ENCODE measurements at places on chromosomes 12 and 14. TPM values are rescaled to one million over a fixed set of nuclear protein-coding genes. Genes with fewer than 3 reads are reported as not detected.

GRCh38 chr14:68864361-68864750 lies 71.5 kb upstream of the ZFP36L1 start:
- DNase-seq: no peak
- no peaks in the 10 kb centered on the region for H3K4me1 ChIP-seq
- H3K4me3 ChIP-seq: no peak overlapping the region

Gene NOXRED1
- 1.1 TPM for total RNA-seq

Gene RIN3
- 6.2 TPM for total RNA-seq

Gene BRMS1L
- 4.0 TPM for total RNA-seq

DNA sequence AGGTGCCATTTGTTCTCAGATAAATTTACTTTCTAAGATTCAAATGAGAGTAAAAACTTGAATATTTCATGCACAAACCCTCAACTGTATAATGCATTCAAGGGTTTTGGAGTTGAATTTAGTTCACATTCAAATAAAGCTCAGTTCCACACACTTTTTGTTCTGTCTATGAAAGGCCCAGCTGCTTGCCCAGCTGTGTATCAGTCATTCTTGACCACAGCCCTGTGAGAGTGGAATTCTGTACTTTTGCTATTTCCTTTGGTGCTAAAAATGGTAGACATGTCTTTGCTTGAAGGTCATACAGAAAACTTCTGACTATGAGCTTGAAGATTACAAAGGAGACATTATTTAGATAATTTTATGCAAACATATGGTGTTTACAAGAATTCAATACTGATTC lies 110.4 kb downstream of the KCNC2 start:
- no peaks in the 10 kb centered on the region for H3K27me3 ChIP-seq
- H3K4me1 ChIP-seq: no peaks in the 10 kb centered on the region
- H3K36me3 ChIP-seq: no peaks in the 10 kb centered on the region
- no peak overlapping the region for H3K27ac ChIP-seq
- H3K4me3 ChIP-seq: no peak overlapping the region
- no peak for DNase-seq

DNA sequence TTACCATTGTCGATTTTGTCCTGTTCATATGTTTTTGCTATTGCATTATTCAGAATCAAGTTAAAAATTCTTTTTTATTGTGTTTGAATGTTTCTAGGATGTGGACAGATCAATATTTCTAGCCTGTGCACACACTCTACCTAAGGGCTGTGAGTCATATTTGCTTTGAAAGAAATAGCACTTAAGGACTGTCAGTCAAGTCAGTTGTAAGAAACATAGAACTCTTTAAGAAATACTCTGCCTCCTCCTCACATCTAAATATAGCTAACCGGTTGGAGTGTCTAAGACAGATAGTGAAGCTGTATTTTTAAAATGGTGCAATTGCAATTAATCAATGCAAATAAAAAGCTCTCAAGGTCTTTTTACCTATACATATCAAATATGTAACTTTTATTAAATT lies 17.9 kb upstream of the MGST1 start:
- no peak overlapping the region for H3K4me3 ChIP-seq
- no peaks in the 10 kb centered on the region for H3K27me3 ChIP-seq
- H3K36me3 ChIP-seq: no peaks in the 10 kb centered on the region
- DNase-seq: no peak

DNA sequence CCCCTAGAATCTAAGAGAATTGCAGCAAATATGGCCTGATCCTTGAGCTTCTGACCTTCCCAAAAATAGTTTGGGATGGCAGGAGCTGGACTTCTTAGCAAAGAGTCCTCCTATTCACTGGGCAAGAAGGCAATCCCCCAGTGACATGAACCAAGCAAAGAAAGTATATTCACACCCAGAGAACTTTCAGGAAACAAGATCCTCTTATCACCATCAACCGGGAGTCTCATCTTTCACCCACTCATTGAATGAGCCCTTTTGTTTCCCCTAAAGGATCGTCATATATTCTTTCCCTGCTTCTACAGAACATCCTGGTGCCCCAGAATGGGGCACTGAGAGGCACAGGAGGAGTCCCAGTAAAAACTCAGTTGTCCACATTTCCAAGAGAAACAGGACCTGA lies 19.7 kb downstream of the SPTB start:
- no peaks in the 10 kb centered on the region for H3K4me1 ChIP-seq
- H3K27ac ChIP-seq: no peak overlapping the region
- no peak overlapping the region for H3K4me3 ChIP-seq
- no peaks in the 10 kb centered on the region for H3K27me3 ChIP-seq
- no peak for DNase-seq

DNA sequence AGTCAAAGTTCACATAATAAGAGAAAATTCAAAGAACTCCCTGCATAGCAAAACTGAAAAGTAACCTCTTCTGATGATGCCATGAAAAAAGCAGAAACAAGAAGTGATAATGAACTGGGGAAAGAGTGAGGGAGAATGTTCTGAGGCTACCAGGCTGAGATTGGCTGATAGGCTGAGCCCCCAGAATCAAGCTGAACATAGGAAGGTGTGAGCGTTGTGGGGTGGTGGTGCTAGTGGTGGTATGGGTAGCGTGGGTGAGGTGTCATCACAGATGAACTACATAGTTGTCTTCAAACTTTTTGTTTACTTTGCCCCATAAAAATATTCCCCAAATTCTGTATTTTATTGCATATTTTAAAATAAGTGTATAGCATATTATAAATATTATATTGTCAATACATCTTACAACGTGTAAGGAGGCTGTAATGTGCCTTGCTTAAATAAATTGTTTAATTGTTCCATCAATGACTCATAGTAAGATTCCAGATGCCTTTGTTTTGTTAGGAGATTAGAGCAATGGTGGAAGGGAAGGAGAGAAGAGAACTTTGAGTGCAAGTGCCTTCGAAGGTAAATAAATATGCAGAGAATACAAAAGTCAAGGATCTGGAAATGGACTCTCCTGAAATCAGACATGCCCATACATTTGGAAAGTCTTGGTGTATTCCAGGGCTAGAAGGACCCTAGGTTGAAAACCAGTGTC lies 15.8 kb upstream of the CFAP54 start:
- H3K4me3 ChIP-seq: no peak overlapping the region
- H3K4me1 ChIP-seq: no peaks in the 10 kb centered on the region
- H3K27ac ChIP-seq: no peak overlapping the region
- DNase-seq: no peak
- no peaks in the 10 kb centered on the region for H3K27me3 ChIP-seq
- H3K36me3 ChIP-seq: no peaks in the 10 kb centered on the region

DNA sequence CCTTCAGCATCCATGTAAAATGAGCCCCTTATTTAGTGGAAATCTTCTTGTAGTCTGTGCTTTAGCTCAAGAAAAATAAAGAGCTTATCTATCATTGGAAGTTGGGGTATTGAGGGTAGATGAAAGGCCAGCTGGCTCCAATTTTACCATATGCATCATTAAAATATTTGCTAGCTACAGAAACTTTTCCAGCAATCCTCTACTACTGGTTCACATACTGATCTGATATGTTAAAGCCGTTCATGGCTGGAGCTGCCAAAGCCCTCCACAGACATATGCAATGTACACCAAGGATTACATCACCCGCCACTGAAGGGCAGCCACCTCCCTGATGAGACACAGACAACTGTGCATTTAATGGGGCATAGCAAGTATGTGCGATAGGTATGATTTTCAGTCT lies 1205.3 kb downstream of the GALC start:
- no peak for DNase-seq
- no peaks in the 10 kb centered on the region for H3K36me3 ChIP-seq
- H3K4me3 ChIP-seq: no peak overlapping the region
- H3K4me1 ChIP-seq: no peaks in the 10 kb centered on the region
- no peaks in the 10 kb centered on the region for H3K27me3 ChIP-seq

GRCh38 chr12:91985002-91985787 lies 160.5 kb downstream of the BTG1 start:
- H3K36me3 ChIP-seq: no peaks in the 10 kb centered on the region
- no peaks in the 10 kb centered on the region for H3K27me3 ChIP-seq
- no peaks in the 10 kb centered on the region for H3K4me1 ChIP-seq
- H3K4me3 ChIP-seq: no peak overlapping the region
- no peak for DNase-seq

DNA sequence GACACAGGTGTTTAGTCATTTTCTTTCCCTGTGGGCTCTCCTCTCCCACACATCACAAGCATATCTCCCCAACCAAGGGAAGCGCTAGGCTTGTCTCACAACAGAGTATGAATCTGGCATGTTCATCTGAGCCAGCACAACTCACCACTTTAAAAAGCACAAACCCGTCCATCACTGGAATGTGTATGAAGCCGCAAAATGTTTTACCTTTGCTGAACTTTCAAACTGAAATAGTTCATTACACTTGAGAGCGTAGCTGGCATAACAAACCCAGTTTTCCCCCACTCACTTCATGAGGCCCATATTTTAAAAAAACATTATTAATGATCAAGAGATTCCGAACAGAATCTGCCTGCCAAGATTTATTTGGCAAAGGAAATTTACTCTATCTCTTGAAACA lies 15.8 kb downstream of the NID2 start:
- no peaks in the 10 kb centered on the region for H3K27me3 ChIP-seq
- DNase-seq: no peak
- H3K4me3 ChIP-seq: no peak overlapping the region
- H3K4me1 ChIP-seq: peaks cover 34% of the 10 kb centered on the region
- H3K36me3 ChIP-seq: no peaks in the 10 kb centered on the region

DNA sequence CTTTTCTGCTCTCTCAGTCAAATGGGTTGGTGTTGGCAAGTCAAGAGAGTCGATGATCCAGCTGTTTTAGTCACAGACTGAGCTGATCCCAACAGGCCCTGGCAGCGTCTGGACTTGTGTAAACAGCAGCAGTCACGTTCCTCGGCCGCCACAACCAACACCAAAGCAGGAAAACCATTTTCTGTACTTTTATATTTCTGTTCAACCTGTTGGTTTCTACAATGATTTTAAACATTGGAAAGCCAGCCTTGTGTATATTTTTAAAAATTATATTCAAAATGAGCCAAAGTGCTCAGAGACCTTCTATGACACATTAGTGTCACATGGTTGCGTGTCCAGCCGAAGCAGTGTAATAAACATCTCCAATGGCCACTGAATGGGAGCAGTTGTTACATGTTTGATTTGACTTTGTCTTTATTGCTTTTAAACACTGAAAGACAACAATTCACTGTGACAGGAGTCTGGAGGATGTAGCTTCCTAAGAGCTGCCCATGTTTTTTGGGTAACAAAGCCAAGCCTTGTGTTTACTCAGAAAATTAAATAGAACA lies 5.9 kb upstream of the SIVA1 start:
- DNase-seq: no peak
- no peak overlapping the region for H3K4me3 ChIP-seq
- peaks cover 2% of the 10 kb centered on the region for H3K4me1 ChIP-seq
- H3K27ac ChIP-seq: no peak overlapping the region
- H3K27me3 ChIP-seq: no peaks in the 10 kb centered on the region

- no peak overlapping the region for H3K27ac ChIP-seq
- DNase-seq: no peak
- no peaks in the 10 kb centered on the region for H3K27me3 ChIP-seq
- H3K4me1 ChIP-seq: peaks cover 3% of the 10 kb centered on the region
Observed at GRCh38 chr14:32820181-32820580, 118.5 kb upstream of the NPAS3 start.

Gene HOXC9
- not detected for total RNA-seq

- H3K27me3 ChIP-seq: no peaks in the 10 kb centered on the region
- DNase-seq: no peak
- H3K4me1 ChIP-seq: no peaks in the 10 kb centered on the region
- H3K4me3 ChIP-seq: no peak overlapping the region
- H3K36me3 ChIP-seq: no peaks in the 10 kb centered on the region
- no peak overlapping the region for H3K27ac ChIP-seq
Observed at GRCh38 chr12:22821985-22822384, 197.0 kb downstream of the ETNK1 start.

- no peak overlapping the region for H3K4me3 ChIP-seq
- no peak for DNase-seq
- no peaks in the 10 kb centered on the region for H3K4me1 ChIP-seq
- H3K27me3 ChIP-seq: no peaks in the 10 kb centered on the region
Observed at GRCh38 chr12:97748298-97748697, 285.7 kb downstream of the RMST start.

GRCh38 chr14:75840911-75841310 lies 140.9 kb downstream of the TGFB3 start:
- no peak overlapping the region for H3K4me3 ChIP-seq
- H3K27me3 ChIP-seq: no peaks in the 10 kb centered on the region
- no peak overlapping the region for H3K27ac ChIP-seq
- H3K4me1 ChIP-seq: no peaks in the 10 kb centered on the region
- no peak for DNase-seq
- no peaks in the 10 kb centered on the region for H3K36me3 ChIP-seq

Gene TMEM132C
- 13.2 TPM for total RNA-seq

- peak overlapping the region; percentile 76 for H3K27ac ChIP-seq
- no peak overlapping the region for H3K4me3 ChIP-seq
- no peaks in the 10 kb centered on the region for H3K27me3 ChIP-seq
- DNase-seq: no peak
- H3K36me3 ChIP-seq: no peaks in the 10 kb centered on the region
- peaks cover 13% of the 10 kb centered on the region for H3K4me1 ChIP-seq
Observed at GRCh38 chr12:124902916-124903315, 11.5 kb downstream of the UBC start.

DNA sequence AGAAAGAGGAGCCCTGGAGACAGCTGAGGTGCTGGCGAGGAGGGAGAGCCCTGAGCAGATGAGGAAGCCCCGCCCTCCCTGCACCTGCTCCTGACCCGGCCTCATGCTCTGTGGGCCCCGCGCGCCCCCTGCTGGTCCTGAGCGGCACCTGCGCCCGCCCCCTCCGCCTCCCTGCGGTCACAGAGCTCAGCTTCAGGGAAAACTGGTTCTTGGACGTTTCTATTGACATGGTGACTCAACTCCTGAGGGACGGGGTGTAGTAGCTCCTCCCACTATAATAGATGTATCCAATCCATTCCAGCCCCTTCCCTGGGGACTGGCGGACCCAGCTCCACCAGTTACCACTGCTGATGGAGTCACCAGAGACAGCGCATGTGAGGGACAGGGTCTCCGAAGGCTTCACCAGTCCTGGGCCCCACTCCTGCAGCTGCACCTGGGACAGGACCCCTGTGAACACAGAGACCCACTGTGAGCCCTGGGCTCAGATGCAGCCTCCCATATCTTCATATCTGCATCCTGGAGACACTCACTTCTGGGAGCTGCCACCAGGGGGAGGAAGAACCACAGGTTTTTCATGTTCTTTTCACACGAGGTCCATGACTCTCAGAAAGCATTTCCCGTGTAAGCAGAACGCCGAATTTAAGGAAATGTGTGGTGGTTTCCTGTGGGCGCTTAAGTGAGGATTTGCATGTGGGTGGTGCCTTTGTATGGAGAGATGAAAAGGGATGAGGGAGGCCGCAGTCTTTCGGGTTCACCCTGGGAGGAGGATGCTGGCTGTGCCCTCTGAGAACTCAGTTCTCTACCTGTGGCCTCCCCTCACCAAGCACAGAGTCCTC lies 1346.4 kb downstream of the TMEM121 start:
- H3K36me3 ChIP-seq: no peaks in the 10 kb centered on the region
- no peaks in the 10 kb centered on the region for H3K27me3 ChIP-seq
- no peak overlapping the region for H3K27ac ChIP-seq
- no peak overlapping the region for H3K4me3 ChIP-seq

Gene CABP1
- total RNA-seq: 0.69 TPM

Data from ovary (tissue), 10 donors.